ENCODE measurements at places on chromosomes 11 and 22.

GRCh38 chr11:70129051-70129592 lies 51.0 kb downstream of the ANO1 start:
- no peak for DNase-seq

GRCh38 chr11:41003339-41004282 lies 455.8 kb downstream of the LRRC4C start:
- no peak for DNase-seq

GRCh38 chr11:45245218-45246045 lies 40.7 kb downstream of the SYT13 start:
- DNase-seq: no peak

GRCh38 chr11:87453531-87454089 lies 415.9 kb downstream of the TMEM135 start:
- DNase-seq: no peak

- DNase-seq: peak; percentile 70
These were observed 101.2 kb downstream of the BCR start for GRCh38 chr22:23281406-23282088.

DNA sequence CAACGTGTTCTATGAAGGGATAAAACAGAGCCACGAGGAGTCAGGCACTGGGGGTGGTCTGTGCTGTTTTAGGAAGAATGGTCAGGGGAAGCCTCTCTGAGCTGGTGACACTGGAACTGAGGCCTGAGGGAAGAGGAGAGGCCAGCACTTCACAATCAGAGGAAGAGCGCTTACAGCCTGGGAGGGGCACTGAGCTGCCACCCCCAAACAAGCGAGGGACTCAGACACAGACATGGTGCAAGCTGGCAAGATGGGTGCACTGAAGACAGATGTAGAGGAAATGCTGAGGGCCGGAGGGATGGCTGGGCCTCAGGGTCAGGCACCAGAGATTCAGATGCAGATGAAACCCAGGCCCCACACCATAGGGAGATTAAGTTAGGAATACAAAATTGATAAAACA lies 40.0 kb upstream of the TP53I11 start:
- DNase-seq: no peak
